ENCODE measurements at places on chromosomes 5 and 9.

GRCh38 chr5:32753765-32754164 lies 42.6 kb downstream of the NPR3 start:
- no peak for DNase-seq

DNA sequence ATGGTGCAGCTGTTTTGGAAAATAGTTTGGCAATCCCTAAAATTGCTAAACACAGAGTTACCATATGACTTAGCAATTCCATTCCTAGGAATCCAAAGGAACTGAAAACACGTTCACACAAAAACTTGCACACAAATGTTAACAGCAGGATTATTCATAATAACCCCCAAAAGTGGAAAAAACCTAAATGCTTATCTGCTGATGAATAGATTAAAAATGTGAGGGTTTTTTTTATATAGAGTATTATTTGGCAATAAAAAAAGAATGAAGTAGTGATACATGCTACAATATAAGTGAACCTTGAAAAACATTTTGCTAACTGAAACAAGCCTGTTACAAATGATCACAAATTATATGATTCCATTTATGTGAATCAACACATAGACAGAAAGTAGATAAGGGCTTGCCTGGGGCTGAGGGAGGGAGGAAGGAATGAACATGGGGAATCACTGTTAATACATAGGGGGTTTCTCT lies 45.1 kb upstream of the TRIO start:
- no peak for DNase-seq

DNA sequence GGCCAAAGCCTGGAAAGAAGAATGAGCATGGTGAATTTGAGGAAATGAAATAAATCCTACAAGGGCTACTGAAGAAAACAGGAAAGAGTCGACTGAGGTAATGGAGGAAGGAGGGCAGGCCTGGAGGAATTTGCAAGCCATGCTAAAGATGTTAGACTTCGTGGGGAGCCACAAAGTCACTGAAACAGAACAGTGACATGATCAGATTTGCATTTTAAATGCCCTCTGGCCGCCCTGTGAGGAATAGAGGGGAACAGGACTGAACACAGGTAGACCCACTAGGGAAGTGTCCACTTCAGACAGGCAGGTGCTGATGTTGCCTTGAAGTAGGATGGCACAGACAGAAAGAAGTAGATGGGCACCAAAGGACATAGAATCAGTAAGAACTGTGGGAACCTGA lies 42.8 kb upstream of the RLN1 start:
- no peak for DNase-seq

DNA sequence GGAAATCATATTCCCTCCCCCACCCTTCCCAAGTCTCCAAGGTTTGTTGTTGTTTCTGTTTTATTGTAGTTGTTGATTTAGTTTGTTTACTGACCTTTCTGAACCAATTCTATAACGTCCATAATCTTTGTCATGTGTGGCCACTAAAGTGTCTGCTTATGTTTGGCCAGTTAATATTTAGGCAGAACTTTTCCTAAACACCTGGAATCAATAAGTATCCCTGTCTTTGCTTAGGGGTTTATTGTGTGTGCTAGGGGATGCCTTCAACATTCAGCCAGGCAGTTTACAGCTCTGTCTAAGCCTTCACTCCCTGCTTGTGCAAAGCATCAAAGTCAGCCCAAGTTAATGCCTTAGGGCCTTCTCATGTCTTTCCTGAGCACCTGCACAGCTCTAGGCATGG lies 16.9 kb upstream of the LECT2 start:
- no peak for DNase-seq

DNA sequence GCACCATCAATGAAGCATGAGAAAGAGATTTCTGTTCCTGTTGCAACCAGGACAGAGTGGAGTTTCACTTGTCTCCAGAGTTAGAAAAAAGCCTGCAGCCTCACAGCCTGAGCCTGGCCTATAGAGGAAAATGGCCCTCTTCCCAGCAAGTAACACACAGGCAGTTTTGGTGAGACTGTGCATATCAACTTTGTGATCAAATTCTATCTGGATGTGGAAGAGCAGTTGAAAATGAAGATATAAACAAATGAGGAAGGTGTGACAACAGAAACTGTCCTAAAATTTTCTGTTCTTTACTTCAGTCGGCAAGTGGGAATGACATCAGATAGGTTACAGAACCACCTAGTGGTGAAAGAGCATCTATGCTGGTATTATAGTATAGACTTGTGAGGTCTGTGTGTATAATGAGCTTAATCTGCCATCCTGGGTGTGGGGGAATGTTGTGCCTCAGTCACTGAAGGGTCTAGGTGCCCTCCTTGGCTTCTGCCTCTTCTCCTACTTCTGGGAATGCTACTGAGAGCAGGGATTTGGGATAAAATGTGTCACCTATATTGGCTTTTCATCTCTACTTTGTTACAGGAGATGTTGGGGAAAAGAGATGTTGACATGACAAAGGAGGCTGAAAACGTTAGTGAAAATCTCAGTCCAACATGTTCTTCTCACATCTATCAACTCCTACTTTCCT lies 28.2 kb downstream of the YIPF5 start:
- peak; percentile 12 for DNase-seq

GRCh38 chr5:35919191-35919590 lies 19.2 kb downstream of the CAPSL start:
- DNase-seq, result no peak

DNA sequence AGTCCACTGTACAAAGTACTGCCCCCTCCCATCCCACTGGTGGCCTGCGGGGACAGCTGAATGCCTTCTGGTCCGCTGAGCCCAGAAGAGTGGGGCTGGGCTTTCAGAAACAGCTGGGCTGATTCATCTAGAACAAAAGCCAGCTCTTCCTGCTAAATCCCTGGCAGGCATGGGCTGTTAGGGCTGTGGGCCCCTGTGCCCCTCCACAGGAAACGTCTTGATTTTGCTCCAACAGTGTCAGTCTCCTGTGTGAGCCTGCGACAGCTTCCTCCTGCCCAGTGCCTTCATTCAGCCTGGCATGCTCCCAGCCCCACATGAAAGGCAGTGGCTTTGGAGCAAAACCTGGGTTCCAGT lies 6.9 kb upstream of the GSN start:
- DNase-seq, result no peak
